ENCODE measurements at places on chromosomes 7 and 10.

DNA sequence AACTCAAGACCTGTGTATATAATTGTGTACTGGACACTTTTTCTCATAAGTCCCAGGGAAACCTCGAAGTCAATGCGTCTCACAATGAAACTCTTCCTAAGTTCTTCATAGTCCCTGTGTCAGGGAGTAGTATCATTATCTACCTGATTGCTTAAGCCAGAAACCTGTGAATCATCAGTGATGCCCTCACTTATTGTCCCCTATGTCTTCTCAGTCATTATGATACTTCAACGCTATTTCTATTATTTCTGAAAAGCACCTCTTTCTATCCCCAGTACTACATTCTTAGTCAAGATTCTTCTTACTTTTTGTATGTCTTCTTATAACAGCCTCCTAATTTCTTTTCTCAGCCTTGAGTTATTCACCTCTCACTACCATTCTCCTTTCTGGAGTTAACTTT lies 94.3 kb downstream of the OTUD1 start:
- no peak for DNase-seq
- no peaks in the 10 kb centered on the region for H3K4me1 ChIP-seq
- H3K36me3 ChIP-seq, result no peaks in the 10 kb centered on the region
- no peak overlapping the region for H3K4me3 ChIP-seq

DNA sequence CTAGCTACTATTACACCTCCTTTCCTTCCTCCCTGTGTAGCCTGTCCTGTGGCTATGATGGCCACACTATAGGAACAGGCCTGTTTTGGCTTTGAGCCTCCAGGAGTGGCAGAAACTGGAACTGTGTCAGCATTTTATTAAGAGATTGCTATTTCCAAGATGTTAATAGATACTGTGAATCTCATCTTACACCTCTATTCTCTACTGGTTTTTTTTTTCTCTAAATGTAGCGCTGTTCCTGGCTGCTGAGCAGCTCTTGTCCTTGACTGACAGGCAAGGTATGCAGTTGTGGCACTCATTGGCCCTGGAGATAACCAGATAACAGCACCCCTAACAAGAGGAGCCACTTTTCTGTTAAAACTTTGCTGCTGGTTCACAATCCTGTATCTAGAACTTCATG lies 119.5 kb downstream of the EXOC4 start:
- no peaks in the 10 kb centered on the region for H3K27me3 ChIP-seq
- no peak overlapping the region for H3K4me3 ChIP-seq
- no peaks in the 10 kb centered on the region for H3K4me1 ChIP-seq
- no peak overlapping the region for H3K27ac ChIP-seq
- DNase-seq, result no peak
- no peaks in the 10 kb centered on the region for H3K36me3 ChIP-seq

GRCh38 chr7:102918845-102919244 lies 6.0 kb downstream of the LRRC17 start:
- H3K4me3 ChIP-seq, result no peak overlapping the region
- DNase-seq, result no peak
- no peak overlapping the region for H3K27ac ChIP-seq
- H3K27me3 ChIP-seq, result no peaks in the 10 kb centered on the region
- H3K4me1 ChIP-seq, result peaks cover 32% of the 10 kb centered on the region

GRCh38 chr7:146736446-146737190 lies 620.0 kb downstream of the CNTNAP2 start:
- H3K36me3 ChIP-seq, result no peaks in the 10 kb centered on the region

DNA sequence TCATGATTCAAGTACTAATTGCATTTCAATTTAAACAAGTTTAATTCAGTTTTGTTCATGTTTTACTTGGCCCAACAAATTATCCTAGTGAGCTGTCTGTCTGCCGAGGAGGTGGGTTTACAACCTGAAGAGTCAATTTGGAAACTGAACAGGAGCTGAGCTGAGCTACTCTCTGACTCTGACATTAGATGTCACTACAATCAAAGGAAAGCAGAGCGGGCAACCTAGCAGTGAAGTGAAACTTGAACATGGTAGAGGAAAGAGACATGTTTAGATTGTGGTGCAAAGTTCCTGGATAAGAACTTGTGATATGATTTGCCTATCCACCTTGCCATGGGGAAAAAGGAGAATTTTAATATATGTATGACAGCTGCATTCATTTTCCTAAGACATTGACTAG lies 9.6 kb upstream of the AGR3 start:
- DNase-seq, result no peak
- no peaks in the 10 kb centered on the region for H3K27me3 ChIP-seq
- no peak overlapping the region for H3K27ac ChIP-seq
- H3K4me3 ChIP-seq, result no peak overlapping the region
- no peaks in the 10 kb centered on the region for H3K4me1 ChIP-seq
- no peaks in the 10 kb centered on the region for H3K36me3 ChIP-seq

DNA sequence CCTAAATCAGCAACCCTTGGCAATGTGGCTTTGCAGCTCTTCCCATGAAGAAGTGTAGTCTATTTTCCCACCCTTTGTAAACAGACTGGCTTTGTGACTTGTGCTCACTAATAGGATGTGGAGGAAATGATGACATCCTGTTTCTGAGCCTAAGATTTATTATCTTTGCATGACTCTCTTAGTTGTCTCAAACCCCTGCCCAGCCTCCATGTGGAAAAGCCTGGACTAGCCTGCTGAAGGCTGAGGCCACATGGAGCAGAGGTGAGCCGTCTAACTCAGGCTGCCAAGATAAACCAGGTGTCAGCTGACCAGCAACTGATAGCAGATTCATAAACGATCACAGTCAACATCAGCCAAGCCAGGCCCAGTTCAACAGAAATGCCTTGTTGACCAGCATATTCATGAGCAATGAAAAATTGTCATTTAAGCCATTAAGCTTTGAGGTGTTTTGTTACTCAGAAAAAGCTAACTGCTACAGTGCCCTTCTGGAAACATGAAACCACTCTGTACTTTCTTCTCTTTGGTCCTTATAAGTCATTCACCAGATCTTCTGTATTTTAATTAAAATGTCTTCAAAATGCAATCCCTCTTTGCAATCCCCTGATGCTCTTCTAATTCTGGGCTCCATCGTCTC lies 586.3 kb upstream of the ANKRD30A start:
- H3K27ac ChIP-seq, result no peak overlapping the region
- H3K4me1 ChIP-seq, result no peaks in the 10 kb centered on the region
- no peaks in the 10 kb centered on the region for H3K27me3 ChIP-seq
- no peak for DNase-seq
- no peak overlapping the region for H3K4me3 ChIP-seq

DNA sequence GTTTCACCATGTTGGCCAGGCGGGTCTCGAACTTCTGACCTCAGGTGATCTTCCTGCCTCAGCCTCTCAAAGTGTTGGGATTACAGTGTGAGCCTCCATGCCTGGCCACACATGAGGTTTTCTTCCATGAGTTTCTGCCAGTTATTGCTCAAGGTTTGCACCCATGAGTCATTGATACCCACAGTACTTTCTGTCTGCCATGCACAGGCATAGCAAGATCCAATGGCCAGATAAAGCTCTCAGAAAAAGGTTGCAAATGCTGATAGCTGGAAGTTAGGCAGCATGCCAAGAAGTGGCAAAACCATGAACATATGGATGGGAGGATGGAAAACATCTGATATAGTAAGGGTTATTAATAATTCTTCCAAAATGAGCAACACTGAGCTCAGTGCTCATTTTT lies 298.7 kb upstream of the NRG3 start:
- no peak overlapping the region for H3K4me3 ChIP-seq
- no peaks in the 10 kb centered on the region for H3K36me3 ChIP-seq
- H3K4me1 ChIP-seq, result no peaks in the 10 kb centered on the region
- no peaks in the 10 kb centered on the region for H3K27me3 ChIP-seq
- DNase-seq, result no peak
- no peak overlapping the region for H3K27ac ChIP-seq

GRCh38 chr10:110576220-110576619 lies 8.7 kb downstream of the SMC3 start:
- H3K27me3 ChIP-seq, result no peaks in the 10 kb centered on the region
- H3K36me3 ChIP-seq, result peaks cover 22% of the 10 kb centered on the region
- no peak overlapping the region for H3K4me3 ChIP-seq
- no peak overlapping the region for H3K27ac ChIP-seq
- peaks cover 13% of the 10 kb centered on the region for H3K4me1 ChIP-seq

DNA sequence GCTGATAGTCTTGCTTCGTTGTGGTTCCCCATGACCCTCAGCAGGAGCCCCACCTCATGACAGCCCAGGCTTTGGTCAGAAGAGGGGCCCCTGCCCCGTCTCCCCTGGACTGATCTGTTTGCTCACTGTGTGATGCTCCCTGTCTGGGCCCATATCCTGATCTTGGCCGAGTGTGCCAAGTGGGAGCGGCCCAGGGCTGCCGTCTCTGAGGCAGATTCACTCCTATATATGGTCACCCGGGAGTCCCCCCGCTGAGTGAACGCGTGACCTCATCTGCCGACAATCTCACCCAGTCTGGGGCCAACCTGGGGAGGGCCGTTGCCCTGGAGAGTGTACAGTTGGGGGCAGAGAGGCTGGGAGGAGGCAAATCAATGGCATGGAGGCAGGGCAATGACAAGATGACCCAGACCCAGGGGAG lies 34.5 kb downstream of the PPIF start:
- no peaks in the 10 kb centered on the region for H3K27me3 ChIP-seq
- H3K4me1 ChIP-seq, result peaks cover 5% of the 10 kb centered on the region
- peaks cover 22% of the 10 kb centered on the region for H3K36me3 ChIP-seq
- DNase-seq, result peak; percentile 89
- H3K27ac ChIP-seq, result peak overlapping the region; percentile 71

DNA sequence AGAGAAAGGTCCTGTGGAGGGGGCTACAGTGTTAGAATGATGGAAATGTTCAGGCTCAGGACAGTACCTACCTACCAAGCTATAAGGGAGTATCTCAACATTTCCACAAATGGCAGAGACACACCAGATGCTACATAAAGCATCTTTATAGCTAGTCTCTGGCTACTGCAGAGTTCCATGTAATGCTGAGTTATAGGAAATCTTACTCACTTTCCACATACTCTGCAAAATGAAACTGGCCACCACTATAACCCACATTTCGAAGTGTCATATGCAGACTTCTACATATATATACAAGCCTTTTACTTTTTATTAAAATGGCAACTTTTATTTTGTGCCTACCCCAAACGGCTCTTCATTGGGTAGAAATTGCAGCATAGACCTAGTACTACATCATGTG lies 85.5 kb downstream of the FAS start:
- H3K27me3 ChIP-seq, result no peaks in the 10 kb centered on the region
- no peaks in the 10 kb centered on the region for H3K4me1 ChIP-seq
- no peak overlapping the region for H3K27ac ChIP-seq

DNA sequence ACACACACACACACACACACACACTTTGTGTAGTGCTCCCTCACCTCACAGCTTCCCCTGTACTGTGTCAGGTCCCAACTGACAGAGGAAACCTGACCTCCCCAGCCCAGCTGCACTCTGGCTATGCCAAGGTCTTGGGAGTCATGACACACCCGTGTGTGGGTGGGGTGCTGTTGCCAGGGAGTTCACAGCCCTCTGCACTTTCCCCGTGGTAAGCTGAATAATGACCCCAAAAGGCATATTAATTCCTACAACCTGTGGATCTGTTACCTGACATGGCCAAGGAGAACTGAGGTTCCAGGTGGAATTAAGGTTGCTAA lies 8.9 kb upstream of the NANOS1 start:
- H3K4me1 ChIP-seq, result peaks cover 24% of the 10 kb centered on the region
- H3K27me3 ChIP-seq, result no peaks in the 10 kb centered on the region
- no peaks in the 10 kb centered on the region for H3K36me3 ChIP-seq
- DNase-seq, result peak; percentile 29
- H3K27ac ChIP-seq, result no peak overlapping the region
- H3K4me3 ChIP-seq, result no peak overlapping the region

DNA sequence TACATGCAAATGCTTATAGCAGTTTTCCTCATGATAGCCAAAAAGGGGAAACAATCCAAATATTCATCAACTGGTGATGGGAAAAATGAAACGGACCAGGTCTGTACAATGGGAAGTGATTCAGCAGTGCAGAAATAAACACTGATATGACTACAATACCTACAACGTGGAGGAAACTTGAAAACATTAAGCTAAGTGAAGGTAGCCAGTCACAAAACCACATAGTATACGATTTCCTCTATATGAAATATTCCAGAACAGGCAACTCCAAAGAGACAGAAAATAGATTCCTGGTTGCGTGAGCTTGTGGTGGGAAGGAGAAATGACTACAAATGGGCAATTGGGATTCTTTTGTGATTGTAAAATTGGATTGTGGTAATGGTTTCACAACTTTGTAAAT lies 263.1 kb upstream of the PITRM1 start:
- H3K27me3 ChIP-seq, result no peaks in the 10 kb centered on the region
- no peaks in the 10 kb centered on the region for H3K4me1 ChIP-seq
- no peak overlapping the region for H3K4me3 ChIP-seq
- H3K27ac ChIP-seq, result no peak overlapping the region
- no peak for DNase-seq

- no peak overlapping the region for H3K4me3 ChIP-seq
- H3K27me3 ChIP-seq, result peaks cover 97% of the 10 kb centered on the region
- H3K36me3 ChIP-seq, result no peaks in the 10 kb centered on the region
- peaks cover 31% of the 10 kb centered on the region for H3K4me1 ChIP-seq
- DNase-seq, result no peak
Observed at GRCh38 chr7:27198138-27198841, 1.6 kb downstream of the HOXA13 start.

- H3K27ac ChIP-seq, result peak overlapping the region; percentile 92
- DNase-seq, result no peak
- peaks cover 9% of the 10 kb centered on the region for H3K36me3 ChIP-seq
- no peaks in the 10 kb centered on the region for H3K27me3 ChIP-seq
Observed at GRCh38 chr10:110305767-110306451, 1.2 kb upstream of the SMNDC1 start.

DNA sequence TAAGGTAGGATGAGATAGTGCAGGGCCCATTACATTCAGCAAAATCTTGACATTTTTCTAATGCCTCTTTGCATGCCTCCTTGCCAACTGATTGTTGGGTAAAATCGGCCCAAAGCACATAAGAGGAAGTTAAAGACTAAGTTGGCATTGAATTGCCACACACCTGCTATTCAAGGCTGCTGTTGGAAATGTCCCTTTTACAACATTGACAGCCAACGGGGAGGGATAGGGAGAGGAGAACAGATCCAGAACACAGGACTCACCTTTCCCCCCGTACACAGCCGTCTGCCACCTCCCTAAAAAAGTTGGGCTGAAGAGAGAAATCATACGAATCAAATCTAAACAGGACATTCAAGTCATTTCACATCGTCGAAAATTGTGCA lies 695 bp downstream of the FAM237B start:
- no peak overlapping the region for H3K27ac ChIP-seq
- no peak for DNase-seq
- peaks cover 29% of the 10 kb centered on the region for H3K27me3 ChIP-seq
- H3K4me1 ChIP-seq, result peaks cover 12% of the 10 kb centered on the region
- no peaks in the 10 kb centered on the region for H3K36me3 ChIP-seq
- H3K4me3 ChIP-seq, result no peak overlapping the region

DNA sequence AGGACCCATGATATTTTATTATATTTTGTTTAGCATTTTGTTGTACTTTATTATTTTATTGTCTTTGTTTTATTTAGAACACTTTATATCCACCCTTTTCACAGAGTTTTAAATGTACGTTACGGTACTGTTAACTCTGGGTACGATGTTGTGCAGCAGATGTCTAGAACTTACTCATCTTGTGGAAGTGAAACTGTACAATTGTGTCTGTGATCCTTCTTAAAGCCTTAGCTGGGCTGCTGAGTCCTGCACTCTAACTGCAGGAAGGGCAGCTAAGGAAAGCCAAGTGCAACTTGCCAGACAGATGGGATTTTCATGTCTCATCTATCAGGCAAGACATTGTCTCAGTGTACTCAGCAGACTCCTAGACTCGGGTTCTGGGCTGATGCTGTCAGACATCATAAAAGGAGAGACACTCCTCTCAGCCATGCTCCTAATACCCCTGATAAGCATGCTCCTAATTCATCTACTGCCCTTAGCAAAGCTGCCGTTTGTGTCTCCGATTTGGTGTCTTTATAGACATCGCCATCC lies 14.6 kb upstream of the INSYN2A start:
- H3K27me3 ChIP-seq, result no peaks in the 10 kb centered on the region
- H3K4me1 ChIP-seq, result no peaks in the 10 kb centered on the region
- H3K4me3 ChIP-seq, result no peak overlapping the region
- no peak for DNase-seq
- H3K27ac ChIP-seq, result no peak overlapping the region
